ENCODE measurements at places on chromosomes 6 and 20.
A peak's percentile ranks its signal among the peaks of the same experiment; 100 is the strongest.

DNA sequence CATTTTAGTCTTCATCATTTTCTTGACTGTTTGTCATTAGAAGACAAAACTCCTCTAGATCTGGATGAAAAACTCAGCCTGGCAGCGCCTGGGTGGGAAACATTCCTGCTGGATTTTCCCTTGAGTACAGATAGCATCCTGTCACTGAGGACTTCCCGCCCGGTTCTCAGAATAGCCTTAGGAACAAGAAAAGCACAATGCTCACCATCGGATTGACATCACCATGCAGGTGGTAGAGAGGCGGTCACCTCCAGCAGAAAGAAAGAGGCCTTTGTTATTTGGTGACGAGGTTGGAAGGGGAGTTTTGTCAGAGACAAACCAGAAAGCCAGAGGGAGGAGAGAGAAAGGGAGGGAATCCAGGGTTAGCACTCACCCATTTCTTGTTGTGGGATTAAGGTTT lies 39.8 kb downstream of the KIF25 start:
- no peak for DNase-seq

- DNase-seq = no peak
These were observed 19.5 kb downstream of the DIDO1 start for GRCh38 chr20:62906647-62907375.

GRCh38 chr6:20006037-20006436 lies 168.9 kb downstream of the ID4 start:
- DNase-seq = no peak

GRCh38 chr6:34020807-34021553 lies 124.9 kb downstream of the GRM4 start:
- no peak for DNase-seq

- DNase-seq = no peak
These were observed 18.5 kb downstream of the POM121L2 start for GRCh38 chr6:27293436-27294098.

- DNase-seq = peak; percentile 64
These were observed 33.1 kb downstream of the FGD2 start for GRCh38 chr6:37038292-37039198.

Measured in left ventricle myocardium inferior (tissue), 1 donor.